ENCODE measurements at places on chromosomes 2 and 18.
A peak's percentile ranks its signal among the peaks of the same experiment; 100 is the strongest.

- DNase-seq = peak; percentile 84
Measured at GRCh38 chr2:1055014-1055595, 104.5 kb downstream of the SNTG2 start.

DNA sequence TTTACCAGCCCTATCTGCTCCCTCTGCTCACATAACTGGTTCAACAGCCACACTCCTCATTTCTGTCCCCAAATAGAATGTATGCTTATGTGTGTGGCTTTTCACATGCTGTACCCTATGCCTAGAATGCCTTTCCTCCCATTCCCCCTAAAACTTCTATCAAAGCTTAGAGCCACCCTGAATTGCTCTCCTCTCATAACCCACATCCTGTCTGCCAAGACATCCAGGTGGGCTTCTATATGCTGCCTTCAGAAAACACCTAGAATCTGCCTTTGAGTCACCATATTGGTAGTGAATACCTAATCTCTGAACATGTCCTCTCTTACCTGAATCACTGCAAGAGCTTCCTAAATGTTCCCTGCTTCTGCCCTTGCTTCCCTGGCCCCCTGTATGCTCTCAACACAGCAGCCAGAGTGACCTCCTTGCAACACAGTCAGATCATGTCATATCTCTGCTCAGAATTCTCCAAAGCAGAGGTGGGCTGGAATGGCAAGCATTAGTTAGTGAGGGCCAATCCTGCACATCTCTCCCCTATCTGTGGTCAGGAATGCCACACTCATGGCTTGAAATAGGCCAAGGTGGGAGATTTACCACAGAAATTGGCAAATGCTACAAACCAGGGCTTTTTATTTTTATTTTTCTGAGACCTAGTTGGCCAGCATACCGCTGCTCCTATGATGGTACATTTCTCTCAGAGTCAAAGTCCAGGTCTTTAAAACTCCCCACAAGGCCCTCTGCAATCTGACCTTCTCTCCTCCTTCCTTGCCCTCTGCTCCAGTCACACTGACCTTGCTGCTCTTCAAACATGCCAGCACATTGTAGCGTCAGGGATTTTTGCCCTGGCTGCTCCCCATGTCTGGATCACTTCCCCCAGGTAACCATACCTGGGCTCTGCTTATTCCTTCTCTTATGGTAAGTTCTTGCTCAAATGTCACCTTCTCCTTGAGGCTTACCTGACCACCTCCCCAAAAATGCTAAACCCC is 111.8 kb upstream of the STON1 start:
- no peak for DNase-seq

GRCh38 chr2:102069311-102069974 is 73.1 kb upstream of the IL1R1 start:
- no peak for DNase-seq

DNA sequence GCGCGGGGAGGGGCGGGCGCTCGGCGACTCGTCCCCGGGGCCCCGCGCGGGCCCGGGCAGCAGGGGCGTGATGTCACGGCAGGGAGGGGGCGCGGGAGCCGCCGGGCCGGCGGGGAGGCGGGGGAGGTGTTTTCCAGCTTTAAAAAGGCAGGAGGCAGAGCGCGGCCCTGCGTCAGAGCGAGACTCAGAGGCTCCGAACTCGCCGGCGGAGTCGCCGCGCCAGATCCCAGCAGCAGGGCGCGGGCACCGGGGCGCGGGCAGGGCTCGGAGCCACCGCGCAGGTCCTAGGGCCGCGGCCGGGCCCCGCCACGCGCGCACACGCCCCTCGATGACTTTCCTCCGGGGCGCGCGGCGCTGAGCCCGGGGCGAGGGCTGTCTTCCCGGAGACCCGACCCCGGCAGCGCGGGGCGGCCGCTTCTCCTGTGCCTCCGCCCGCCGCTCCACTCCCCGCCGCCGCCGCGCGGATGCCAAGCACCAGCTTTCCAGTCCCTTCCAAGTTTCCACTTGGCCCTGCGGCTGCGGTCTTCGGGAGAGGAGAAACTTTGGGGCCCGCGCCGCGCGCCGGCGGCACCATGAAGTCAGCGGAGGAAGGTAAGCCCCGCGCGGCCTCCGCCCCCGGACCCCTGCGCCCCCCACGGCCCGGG is at the start of gene NFATC1:
Gene NFATC1 (plus strand): TSS at position 170 of the 644 bp plus-strand sequence. CDS start 295 bp downstream, at position 465.
- DNase-seq = peak; percentile 65

DNA sequence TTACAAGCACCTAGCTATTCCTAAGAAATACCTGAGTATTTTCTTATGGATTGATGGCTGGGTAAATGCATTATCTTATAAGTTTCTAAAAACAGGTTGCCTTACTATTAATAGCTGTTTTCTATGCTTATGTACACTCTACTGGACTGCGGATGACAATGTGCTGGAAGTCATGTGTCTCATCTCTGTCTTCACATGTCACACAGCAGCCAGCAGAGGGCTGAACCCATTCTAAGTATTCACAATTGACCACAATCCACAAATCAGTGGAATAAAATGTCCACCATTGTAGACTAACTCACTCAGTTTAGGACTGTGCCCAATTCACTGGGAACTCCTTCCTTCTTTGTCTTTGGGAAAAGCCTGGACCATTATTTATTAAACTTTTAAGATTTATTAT is 371.2 kb downstream of the INSIG2 start:
- DNase-seq = no peak

GRCh38 chr2:120650022-120650644 is 85.5 kb upstream of the GLI2 start:
- DNase-seq = no peak

GRCh38 chr2:175414191-175414881 is 232.8 kb upstream of the ATP5MC3 start:
- DNase-seq = no peak

- DNase-seq = no peak
Measured at GRCh38 chr2:113720167-113720566, 36.3 kb downstream of the SLC35F5 start.

DNA sequence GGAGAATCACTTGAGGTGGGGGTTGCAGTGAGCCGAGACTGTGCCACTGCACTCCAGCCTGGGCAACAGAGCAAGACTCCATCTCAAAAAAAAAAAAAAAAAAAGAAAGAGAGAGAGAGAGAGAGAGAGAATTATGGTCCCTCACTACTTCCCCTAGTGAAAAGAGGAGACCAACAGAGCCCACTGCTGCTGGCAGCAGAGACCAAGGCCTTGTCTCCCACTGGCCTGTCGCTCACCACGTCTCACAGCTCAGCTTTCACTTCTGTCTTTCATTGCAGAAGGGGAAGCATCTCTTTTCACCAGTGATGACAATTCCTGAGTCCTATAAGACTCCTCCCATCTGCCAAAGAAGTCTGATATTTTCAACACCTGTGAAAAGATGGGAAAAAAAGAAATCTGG is 81.3 kb downstream of the CLHC1 start:
- no peak for DNase-seq

DNA sequence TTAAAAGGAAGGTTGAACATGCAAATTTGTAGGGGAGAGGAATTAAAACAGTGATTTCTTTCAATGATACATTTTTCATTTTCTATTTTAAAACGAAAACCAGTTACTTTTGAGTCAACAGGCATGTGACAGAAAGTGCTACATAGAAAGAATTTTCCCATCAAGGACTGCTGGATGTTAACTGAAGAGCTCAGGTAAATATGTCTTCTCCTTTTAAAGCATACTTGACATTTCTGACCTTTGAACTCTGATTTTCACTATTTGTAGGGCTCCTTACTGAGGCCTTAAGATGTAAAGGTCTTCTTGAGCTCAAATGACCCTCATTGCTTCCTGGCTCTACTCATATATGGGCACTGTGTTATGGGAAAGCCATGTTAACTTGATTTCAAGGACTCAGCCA is 32.4 kb downstream of the FIGN start:
- no peak for DNase-seq

GRCh38 chr2:147525819-147526489 is 318.9 kb upstream of the ACVR2A start:
- DNase-seq = no peak

DNA sequence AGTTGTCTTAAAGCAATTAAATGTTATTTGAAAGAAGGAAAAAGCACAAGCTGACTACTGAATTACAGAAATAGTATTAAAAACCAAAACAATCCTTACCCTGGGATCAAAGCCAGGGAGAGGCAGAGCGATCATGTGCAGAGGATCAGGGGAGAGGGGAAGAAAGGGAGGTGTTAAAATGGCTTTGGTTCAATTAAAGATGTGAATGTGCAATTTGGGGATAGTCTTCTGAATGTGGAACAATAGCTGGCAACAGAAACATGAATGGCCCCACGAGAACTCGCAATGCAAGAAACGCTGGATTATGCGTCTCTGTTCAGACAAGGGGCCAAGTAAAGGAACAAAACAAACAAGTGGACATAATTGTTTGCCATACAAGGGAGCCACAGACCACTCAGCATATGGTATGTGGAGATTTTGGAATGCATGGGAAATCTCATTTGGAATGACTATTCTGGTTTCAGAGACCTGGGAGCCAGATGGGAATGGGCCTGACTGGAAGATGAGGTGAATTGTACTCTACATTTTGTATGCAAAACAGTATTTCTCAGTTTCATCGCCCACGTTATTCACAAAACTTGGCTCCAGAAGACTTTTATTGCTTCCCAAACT is 155.4 kb downstream of the SLC4A3 start:
- DNase-seq = no peak

- DNase-seq = peak; percentile 7
Measured at GRCh38 chr18:37160038-37160820, 331.3 kb downstream of the KIAA1328 start.

DNA sequence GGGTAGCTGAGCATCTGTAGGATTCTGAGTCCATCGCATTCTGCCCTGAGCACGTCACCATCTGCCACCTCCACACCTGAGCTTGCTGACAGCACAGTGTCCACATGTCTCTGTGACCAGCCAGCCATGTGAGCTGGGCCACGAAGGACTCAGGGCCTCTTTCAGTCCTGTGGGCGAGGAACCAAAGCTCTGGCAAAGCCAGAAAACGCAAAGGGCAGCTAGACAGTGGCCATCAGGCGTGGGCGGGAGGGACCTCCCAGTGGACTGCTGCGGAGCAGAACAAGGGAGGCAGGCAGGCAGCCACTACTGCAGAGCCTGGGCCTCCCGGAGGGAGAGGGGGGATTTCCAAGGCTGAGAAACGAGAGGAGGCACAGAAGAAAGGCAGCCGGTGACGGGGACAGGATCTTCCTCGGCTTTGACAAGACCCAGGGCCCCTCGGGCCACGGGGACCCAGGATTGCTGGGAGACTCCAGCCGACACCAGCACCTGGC is 274.6 kb upstream of the SALL3 start:
- DNase-seq = no peak

DNA sequence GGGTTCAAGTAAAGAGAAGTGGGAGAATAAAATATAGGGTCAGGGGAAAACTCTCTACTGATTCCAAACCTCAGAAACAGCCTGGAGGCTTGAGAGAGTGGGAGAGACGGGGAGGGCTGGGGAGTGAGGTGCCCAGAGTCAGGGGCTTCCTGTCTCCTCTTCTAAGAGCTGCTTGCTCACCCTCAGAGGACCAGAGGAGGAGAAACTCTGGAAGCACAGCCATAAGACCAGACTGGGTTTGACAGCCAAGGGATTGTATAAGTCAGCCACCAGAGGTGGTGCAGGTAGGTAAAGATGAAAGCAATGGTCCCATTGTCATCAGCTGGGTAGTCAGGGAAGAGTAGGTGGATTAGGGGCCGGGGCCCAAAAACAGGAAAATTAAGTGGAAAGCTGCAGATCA is 259.4 kb downstream of the TNS1 start:
- DNase-seq = no peak

DNA sequence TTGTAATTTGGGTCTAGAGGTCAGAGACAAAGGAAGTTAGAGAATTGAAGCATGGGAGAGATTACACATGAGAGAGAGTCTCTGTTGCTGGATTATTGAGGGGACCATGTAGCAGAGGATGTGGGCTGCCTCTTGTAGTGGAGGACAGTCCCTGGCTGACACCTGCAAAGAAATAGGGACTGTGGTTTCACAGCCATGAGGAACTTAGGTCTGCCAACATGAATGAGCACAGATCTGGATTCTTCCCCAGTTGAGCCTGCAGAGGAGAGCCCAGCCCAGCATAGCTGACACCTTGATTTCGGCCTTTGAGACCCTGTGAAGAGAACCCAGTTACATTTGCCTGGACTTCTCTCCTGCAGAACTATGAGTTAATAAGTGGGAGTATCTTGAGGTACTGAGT is 179.5 kb upstream of the TWIST2 start:
- no peak for DNase-seq

GRCh38 chr2:98149333-98149697 is 62.3 kb downstream of the VWA3B start:
- DNase-seq = peak; percentile 76

DNA sequence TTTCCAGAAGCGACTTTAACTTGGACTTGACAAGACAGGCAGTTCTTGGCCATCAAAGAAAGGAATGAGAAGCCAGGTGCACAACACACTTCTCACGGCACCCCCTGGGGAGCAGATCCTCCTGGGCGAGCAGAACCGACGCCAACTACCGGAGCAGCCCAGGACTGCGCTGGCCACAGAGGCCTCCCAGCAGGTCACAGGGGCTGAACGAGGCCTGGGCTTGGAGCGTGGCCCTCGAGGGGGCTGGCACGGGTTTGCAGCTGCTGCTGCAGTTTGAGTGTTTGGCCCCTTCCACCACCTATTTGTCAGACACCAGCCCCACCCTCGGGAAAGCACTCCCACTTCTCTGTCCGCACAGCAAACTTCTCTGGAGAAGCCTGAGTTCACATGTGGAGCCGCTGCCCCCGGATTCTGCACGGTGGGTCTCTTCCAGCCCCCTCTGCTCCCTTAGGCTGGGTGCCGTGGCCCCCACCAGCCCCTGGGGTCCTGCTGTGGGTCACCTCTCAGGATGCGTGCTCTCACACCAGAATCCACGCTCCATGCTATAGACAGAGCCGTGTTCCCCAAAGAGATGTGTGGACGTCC is 306.7 kb upstream of the SALL3 start:
- no peak for DNase-seq

DNA sequence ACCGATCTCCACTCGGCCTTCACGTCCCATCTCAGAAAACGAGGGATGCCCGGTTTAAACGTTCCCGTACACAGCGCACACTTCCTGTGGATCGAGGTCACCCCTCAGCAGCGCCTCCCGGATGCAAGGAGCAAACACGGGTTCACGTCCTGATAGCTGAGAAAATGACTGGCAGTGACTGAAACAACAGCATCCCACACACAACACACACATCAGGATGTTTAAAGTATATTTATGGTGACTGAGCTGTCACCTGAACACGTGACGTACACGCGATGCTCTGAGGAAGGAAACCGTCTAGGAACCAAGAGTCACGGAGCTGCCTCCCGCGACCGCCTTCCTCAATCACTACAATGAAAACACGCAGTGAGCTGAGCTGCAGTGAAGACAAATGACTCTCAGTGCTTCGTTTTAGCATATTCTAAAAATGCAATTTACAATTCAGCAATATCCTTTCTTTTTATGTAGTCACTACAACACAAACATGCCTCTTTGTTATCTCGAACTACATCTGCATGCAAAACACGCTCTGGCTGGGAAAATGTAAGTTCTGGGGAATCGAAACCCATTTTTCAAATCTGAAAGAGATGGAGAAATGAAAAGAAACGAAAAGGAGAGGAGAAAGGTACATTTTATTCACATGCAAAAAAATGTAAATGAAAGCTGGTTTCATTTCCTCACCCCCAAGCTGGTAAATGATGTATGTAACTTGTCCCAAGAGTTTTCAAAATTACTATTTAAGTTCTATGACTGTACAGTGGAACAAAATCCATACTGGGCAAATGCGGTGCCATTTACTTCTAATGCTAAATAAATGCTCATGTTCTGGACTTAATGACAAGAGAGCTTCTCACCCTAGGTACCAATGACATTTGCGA is 19.8 kb downstream of the HDAC4 start:
- DNase-seq = no peak

All from astrocyte of the spinal cord (primary cell).